ENCODE measurements at places on chromosomes 11 and 22.

DNA sequence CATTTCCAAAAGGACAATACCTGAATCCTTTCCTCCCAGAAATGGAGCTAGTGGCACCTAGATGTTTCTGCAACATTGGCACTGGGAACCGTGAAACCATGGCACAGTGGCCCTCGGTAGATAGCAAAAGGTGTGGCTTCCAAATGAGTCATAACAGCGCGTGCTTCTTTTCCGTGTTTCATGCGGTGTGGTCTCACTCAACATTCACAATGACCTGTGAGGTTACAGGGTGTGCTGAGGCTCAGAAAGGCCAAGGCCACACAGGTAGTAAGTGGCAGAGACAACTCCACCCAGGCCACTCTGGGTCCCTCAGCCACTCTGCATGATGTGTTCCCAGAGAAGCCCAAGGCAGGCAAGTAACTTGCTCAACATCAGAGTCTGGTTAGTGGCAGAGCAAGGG, 67.4 kb downstream of the TP53I11 start:
- no peak overlapping the region for H3K4me3 ChIP-seq
- no peak for DNase-seq
- H3K36me3 ChIP-seq = no peaks in the 10 kb centered on the region

- no peaks in the 10 kb centered on the region for H3K36me3 ChIP-seq
- no peak overlapping the region for H3K27ac ChIP-seq
- peaks cover 29% of the 10 kb centered on the region for H3K4me1 ChIP-seq
- H3K4me3 ChIP-seq = no peak overlapping the region
These were observed 2.8 kb downstream of the ALKBH8 start for GRCh38 chr11:107562647-107563208.

GRCh38 chr11:69080257-69080995, 31.7 kb downstream of the TPCN2 start:
- no peak overlapping the region for H3K27ac ChIP-seq
- peaks cover 18% of the 10 kb centered on the region for H3K4me1 ChIP-seq
- DNase-seq = no peak
- no peak overlapping the region for H3K4me3 ChIP-seq
- H3K36me3 ChIP-seq = no peaks in the 10 kb centered on the region

GRCh38 chr22:24180316-24181087, 785 bp upstream of the SUSD2 start:
- H3K27me3 ChIP-seq = no peaks in the 10 kb centered on the region
- no peak overlapping the region for H3K4me3 ChIP-seq
- DNase-seq = no peak
- no peaks in the 10 kb centered on the region for H3K4me1 ChIP-seq
- peaks cover 2% of the 10 kb centered on the region for H3K36me3 ChIP-seq
- no peak overlapping the region for H3K27ac ChIP-seq

DNA sequence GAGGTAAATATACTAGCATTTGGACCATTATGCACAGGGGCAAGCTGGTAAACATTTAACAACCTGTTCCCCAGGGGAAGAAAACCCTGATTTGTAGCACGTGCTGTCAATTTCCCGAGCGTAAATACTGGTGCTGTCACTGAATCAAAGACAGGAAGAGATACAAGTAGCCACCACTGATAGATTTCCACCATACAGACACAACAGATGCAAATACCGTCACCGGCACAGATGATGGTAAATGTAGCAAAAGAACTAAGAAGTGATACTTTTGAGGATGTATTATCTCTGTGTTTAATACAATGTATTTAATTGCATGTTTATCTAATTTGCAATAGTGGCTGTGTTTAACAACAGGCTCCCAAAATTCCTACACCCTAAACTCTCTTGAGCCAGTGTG, 39.6 kb downstream of the SHISAL1 start:
- H3K4me1 ChIP-seq = no peaks in the 10 kb centered on the region
- no peak overlapping the region for H3K4me3 ChIP-seq
- H3K36me3 ChIP-seq = no peaks in the 10 kb centered on the region
- H3K27me3 ChIP-seq = no peaks in the 10 kb centered on the region

GRCh38 chr11:74437441-74438042, 29.8 kb downstream of the KCNE3 start:
- no peak overlapping the region for H3K4me3 ChIP-seq
- no peaks in the 10 kb centered on the region for H3K4me1 ChIP-seq
- no peaks in the 10 kb centered on the region for H3K27me3 ChIP-seq
- H3K36me3 ChIP-seq = no peaks in the 10 kb centered on the region

DNA sequence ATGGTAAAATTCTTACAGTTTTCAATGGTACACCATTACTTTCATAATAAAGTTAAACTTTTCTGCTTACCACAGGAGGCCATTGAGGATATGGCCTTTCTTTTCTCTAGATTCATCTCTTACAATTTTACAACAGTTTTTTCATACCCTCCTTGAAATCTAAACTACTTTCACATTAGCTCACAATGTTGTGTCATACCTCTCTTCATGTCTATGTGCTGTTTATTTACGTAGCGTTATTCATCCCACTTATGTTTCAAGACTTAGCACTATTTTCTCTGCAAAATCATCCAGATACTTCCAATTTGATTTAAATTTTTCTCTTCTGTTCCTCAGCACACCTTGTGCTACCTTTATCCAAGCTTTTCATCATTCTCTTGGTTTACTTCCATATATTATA, 123.3 kb downstream of the METTL15 start:
- H3K4me3 ChIP-seq = no peak overlapping the region
- H3K4me1 ChIP-seq = no peaks in the 10 kb centered on the region
- H3K27ac ChIP-seq = no peak overlapping the region
- DNase-seq = no peak
- no peaks in the 10 kb centered on the region for H3K36me3 ChIP-seq

- peak overlapping the region; percentile 13 for H3K4me3 ChIP-seq
- H3K27me3 ChIP-seq = no peaks in the 10 kb centered on the region
- peak; percentile 66 for DNase-seq
- peaks cover 14% of the 10 kb centered on the region for H3K36me3 ChIP-seq
These were observed 13.2 kb downstream of the NAA40 start for GRCh38 chr11:63951779-63952536.

DNA sequence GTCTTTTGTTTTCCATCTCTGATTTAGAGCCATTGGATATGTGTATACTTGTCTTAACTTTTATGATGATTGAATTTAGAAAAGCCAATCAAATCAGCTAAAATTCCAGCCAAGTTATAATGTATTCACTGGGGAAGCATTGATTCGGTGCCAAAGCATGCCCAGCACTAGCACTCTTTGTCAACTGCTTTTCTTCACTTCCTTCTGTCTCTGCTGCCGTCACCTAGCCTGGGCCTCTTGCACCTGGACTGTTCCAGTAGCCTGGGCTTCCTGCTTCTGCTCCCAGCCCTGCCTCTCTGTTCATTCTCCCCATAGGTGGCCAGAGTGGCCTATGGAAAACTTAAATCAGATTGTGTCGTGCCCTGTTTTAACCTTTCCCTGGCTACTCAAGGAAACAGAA, 80.7 kb downstream of the NAV2 start:
- H3K4me3 ChIP-seq = no peak overlapping the region
- H3K27ac ChIP-seq = no peak overlapping the region
- no peaks in the 10 kb centered on the region for H3K27me3 ChIP-seq
- DNase-seq = no peak
- no peaks in the 10 kb centered on the region for H3K4me1 ChIP-seq

GRCh38 chr22:40182231-40182835, 4.6 kb downstream of the TNRC6B start:
- peaks cover 67% of the 10 kb centered on the region for H3K4me1 ChIP-seq
- H3K36me3 ChIP-seq = no peaks in the 10 kb centered on the region
- no peak for DNase-seq
- no peak overlapping the region for H3K27ac ChIP-seq
- no peaks in the 10 kb centered on the region for H3K27me3 ChIP-seq
- peak overlapping the region; percentile 3 for H3K4me3 ChIP-seq
